ENCODE measurements at places on chromosomes 16 and 17. TPM values are rescaled to one million over a fixed set of nuclear protein-coding genes. Genes with fewer than 3 reads are reported as not detected.

HOXB5 gene
- total RNA-seq: 1.6 TPM

TOX3 gene
- total RNA-seq: 0.20 TPM

EXOC3L1 gene
- 0.05 TPM for total RNA-seq

KRTAP4-6 gene
- not detected for total RNA-seq

MAPT gene
- total RNA-seq: 1.8 TPM

CES5A gene
- total RNA-seq: not detected

KRTAP9-4 gene
- total RNA-seq: not detected

ANKRD40CL gene
- not detected for total RNA-seq
